T-helper 17 cell (primary cell): ENCODE measurements at places on chromosomes 12 and 14. TPM values are rescaled to one million over a fixed set of nuclear protein-coding genes. Genes with fewer than 3 reads are reported as not detected.

The ACVR1B gene
- total RNA-seq, result 8.7 TPM

The CFAP54 gene
- total RNA-seq, result 1.2 TPM

The ALDH2 gene
- total RNA-seq, result 3.4 TPM

The FGF6 gene
- not detected for total RNA-seq

The HOXC13 gene
- not detected for total RNA-seq

The MYL2 gene
- total RNA-seq, result not detected

The MYF5 gene
- not detected for total RNA-seq

The PDE3A gene
- 2.8 TPM for total RNA-seq

The POTEM gene
- total RNA-seq, result not detected

The SLCO1C1 gene
- not detected for total RNA-seq

The SLC38A4 gene
- total RNA-seq, result not detected

The RPS6KA5 gene
- 35.4 TPM for total RNA-seq
